ENCODE measurements at places on chromosomes 12 and 14.

DNA sequence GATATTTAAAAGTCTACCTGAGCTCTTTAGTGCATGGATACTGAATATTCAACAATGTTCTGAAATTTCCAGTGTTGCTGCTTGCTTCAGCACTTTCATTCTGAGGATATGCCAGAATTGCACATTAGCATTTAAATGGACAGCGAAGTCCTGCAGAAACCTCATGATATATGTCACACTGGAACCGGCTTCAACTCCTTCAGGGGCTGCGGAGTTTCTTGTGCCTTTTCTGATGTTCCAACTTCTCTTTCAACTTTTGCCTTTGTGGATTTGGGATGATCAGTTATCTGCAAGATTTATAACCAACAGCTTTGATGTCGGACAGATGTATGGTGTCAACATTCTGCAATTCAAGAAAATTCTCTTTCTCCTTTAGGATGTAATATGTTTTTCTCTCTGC, 142.5 kb upstream of the LMNTD1 start:
- DNase-seq: no peak

- DNase-seq: no peak
Measured at GRCh38 chr14:76827696-76828296, 1.6 kb downstream of the LRRC74A start.

- DNase-seq: no peak
Measured at GRCh38 chr14:31933716-31934115, 143.4 kb upstream of the ARHGAP5 start.

DNA sequence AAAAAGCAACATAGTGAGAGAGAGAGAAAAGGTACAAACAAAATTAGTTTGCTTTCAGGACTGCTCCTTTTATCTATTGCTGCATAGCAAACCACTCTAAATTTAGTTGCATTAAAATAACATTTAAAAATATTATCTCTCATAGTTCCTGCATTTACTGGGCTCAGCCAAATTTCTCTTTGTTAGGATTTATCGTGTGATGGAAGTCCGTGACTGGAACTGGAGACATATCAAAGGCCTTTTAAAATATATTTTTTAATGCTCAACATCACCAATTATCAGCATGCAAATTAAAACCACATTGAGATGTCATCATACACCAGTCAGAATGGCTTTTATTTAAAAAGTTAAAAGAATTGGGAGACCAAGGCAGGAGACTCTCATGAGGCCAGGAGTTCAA, 107.6 kb upstream of the SYT1 start:
- no peak for DNase-seq

GRCh38 chr14:73466861-73467260, 8.5 kb upstream of the NUMB start:
- DNase-seq: no peak

GRCh38 chr14:67571275-67571990, 28.6 kb downstream of the PIGH start:
- no peak for DNase-seq

All from keratinocyte (primary cell).